ENCODE measurements at places on chromosomes 16 and 17.

DNA sequence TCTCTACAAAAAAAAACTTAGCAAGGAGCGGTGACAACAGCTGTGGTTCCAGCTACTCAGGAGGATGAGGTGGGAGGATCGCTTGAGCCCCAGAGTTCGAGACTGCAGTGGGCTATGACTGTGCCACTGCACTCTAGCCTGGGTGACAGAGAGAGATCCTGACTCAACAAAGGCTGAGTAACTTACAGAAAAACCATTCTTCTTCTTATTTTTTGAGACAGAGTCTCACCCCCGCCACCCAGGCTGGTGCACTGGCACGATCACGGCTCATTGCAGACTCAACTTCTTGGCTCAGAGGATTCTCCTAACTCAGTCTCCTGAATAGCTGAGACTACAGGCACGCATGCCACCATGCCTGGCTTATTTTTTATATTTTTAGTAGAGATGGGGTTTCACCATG is 56.0 kb downstream of the CYB5D2 start:
- no peak for DNase-seq

DNA sequence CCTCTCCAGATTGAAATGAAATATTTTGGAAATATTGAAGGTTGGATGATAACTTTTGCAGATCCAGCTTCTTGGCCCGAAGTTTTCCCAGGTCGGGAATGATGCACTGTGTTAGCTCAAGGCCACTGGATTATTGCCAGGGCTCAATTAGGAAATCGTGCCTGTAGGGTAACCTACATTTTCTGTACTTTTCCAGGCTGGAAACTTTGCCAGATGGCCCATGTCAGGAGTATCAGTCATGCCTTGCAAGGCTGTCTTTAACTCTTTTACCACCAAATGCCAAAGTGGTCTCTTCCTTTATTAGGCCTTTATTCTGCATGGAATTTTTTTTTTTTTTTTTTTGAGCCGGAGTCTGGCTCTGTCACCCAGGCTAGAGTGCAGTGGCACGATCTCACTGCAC is 8.9 kb upstream of the SEC14L1 start:
- no peak for DNase-seq

GRCh38 chr17:7479213-7480088 is at the start of gene ZBTB4:
TSS of gene ZBTB4 (minus strand) at chr17:7479631. CDS start at chr17:7466801, 12,830 bp downstream.
- peak; percentile 55 for DNase-seq

DNA sequence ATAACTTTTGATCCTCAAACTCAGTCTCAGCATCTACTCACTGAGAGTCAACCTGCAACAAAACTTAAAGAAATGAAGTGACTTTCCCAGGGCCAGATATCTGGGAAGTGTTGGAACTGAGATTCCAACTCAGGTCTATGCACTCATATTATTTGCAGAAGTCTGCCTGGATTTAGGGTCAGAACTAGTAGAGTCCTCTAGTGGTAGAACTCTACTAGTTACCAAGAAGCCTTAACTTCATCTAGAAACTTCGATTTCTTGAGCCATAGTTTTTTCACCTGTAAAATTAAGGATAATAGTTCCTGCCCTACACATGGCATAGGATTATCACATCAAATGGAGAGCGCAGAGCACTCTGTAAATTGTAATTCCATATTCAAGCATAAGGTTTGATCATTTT is 23.4 kb upstream of the KRT24 start:
- no peak for DNase-seq

GRCh38 chr17:41296846-41297245 is 5.8 kb downstream of the KRTAP29-1 start:
- peak; percentile 2 for DNase-seq

- DNase-seq, result no peak
These were observed 172.9 kb downstream of the FTO start for GRCh38 chr16:53876811-53877210.

DNA sequence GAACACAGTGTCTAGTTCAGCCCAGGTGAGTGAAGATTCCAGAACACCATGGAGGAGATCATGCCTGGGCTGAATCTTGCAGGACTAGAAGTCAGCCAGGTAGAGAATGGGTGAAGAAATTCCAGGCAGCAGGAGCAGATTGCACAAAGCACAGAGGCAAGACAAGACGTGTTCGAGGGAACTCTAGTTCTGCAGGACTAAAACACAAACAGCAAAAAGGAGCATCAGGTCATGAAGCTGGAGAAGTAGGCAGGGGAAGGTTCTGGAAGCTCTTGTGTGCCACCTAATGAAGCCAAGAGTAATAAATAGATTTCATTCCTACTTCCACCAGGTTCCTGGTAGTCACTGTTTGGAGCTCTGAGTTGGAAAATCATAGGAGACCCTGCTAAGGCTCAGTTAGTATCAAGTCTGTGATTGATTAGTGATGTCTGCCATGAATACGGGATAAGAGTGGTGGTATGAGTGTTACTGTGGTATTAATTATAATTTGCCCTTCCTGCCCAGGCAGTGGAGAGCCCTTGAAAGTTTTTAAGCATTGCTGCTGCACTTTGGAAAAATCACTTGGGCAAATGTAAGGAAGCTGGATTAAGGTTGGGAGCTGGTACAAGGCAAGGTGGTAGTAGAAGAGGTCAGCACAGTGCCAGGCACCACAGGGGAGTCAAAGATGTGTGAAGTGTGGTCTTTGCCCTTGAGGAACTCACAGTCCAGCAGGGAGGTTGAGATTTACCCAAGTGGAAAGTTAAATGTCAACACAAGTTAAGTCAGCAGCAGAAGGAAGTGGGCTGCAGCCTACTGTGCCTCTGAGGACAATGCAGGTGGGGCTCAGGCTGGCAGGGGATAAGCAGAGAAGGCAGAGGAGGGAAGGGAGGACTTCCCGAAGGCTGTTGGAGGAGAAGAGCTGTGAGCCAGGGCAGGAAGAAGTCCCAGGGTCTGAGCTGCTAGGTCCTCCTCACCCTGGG is 13.5 kb upstream of the FOXN1 start:
- DNase-seq, result no peak

DNA sequence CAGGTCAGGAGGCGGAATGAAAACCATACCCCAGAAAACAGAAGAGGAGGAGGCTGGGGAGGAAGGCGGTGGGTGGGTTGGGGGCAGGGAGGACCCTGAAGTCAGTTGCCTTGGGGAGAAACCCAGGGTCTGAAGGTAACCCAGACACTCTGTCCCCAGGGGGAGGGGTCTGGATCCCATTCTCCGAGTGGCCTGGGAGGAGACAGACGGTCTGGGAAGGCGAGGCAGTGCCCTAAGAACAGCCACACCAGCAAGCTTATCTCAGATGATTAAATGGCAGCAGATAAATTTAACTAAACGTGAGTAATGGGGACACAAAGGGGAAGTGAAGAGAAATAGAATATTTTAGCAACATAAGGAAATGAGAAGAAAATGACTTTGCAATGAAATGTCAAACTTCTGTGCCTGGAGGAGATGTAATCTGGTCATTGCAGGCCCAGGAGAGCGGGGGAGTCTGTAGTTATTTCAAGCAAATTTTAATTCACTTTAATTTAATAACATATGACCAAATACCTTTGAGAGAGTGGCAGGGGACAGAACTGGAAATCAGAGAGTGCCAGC is 21.4 kb upstream of the ZFP90 start:
- no peak for DNase-seq

GRCh38 chr17:77645072-77646045 is 313.1 kb upstream of the TNRC6C start:
- peak; percentile 6 for DNase-seq

DNA sequence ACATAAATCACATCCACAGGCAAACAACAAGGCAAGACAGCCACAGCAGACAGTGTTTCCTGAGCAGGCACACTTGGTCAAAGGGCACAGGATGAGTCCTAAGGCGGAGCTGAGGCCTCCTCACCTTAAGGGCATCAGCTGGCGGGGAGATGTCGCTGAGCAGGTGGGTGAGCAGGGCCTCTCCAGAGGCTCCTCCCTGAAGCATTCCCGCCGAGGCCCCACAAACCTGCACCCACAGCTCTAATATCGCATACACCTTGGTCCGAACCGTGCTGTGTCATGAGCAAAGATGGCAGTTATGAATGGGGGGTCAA is 29.3 kb downstream of the PELP1 start:
- DNase-seq, result no peak

DNA sequence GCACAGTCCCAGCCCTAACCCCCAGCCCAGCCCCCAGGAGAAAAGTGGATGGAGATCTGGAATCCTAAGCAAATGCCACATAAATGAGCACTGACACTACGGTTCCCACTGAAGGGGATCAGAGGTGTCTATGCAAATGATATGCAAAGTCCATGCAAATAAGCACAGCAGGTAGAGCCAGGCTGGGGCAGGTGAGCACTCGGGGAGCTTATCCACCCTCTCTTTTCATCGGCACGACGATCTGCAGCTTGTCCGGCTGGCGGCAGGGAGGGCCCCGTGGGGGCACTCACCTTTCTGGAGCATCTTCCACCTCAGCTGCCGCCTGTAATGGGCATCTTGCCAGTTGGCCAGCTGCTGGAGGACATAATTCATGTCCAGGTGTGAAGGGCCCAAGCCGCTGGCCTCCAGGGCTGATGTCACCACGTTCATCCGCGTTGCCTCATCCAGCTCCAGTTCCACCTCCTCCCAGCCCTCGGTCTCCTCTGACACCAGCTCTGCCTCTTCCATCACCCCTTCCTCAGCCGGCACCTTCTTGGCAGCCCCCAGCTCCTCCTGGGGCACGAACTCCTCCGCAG is 9.9 kb downstream of the HAP1 start:
- no peak for DNase-seq

GRCh38 chr16:30554557-30555314 is 3.4 kb downstream of the ZNF764 start:
- DNase-seq, result no peak

- DNase-seq, result no peak
These were observed 618.5 kb downstream of the KCNJ2 start for GRCh38 chr17:70787721-70788300.

GRCh38 chr17:50529849-50530248 is 2.7 kb upstream of the EPN3 start:
- no peak for DNase-seq

DNA sequence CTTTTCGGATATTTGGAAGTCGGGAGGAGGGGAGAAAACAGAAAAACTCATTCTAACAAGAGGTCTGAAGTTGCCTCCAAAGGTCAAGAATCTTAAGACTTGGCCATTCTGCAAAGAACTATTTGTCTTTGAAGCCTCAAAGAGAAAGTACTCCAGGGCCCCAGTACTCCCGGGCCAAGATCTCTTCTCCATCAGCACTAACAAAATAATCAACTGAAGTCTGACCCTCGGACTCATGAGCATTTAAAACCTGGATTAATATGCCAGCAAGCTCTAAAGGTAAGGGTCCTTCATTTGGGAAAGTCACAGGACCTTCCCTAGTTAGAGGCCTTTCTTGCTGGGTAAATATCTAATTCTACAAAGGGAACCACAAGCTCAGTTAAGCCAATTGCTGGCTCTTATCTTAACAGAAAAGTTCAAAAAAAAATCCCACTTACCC is 4.5 kb downstream of the AXIN2 start:
- no peak for DNase-seq

DNA sequence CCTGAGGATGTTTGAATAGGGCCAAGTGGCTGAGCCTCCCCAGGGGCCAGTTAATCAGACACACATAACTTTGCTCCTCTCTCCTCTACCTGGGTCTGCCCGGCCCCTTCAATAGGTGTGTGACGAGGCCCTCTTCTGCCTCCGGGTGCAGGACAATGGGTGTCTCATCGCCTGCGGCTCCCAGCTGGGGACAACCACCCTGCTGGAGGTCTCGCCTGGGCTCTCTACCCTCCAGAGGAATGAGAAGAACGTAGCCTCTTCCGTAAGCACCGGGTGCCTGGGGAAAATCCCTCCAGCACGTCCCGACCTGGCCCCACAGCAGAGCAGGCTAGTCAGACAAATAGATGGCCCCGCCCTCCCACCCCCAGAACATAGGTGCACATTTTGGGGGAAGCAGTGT is 16.1 kb upstream of the KIF19 start:
- DNase-seq, result no peak

DNA sequence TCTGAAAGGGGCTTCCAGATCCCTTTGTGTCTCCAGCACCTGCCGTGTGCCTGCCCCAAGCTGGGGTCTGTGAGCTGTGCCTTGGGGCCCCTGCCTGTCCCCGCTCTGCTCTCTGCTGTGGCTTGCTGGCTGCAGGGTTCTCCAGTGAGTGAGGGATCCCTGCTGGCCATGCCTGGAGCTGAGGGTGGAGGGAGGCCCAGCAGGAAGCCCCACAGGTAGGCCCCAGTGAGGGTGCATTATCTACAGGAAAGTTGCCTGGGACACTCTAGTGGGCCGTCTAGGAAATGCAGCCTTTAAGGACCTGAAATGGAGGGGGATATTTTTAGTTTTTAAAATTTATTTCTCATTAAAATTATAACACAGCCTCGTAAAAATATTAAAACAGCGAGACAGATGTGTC is 50.9 kb downstream of the JPH3 start:
- no peak for DNase-seq

GRCh38 chr16:72246423-72246822 is 74.5 kb upstream of the PMFBP1 start:
- DNase-seq, result no peak

- no peak for DNase-seq
These were observed 17.3 kb downstream of the RSPRY1 start for GRCh38 chr16:57203451-57203850.

GRCh38 chr16:24538756-24539294 is 541 bp upstream of the RBBP6 start:
- DNase-seq, result no peak

DNA sequence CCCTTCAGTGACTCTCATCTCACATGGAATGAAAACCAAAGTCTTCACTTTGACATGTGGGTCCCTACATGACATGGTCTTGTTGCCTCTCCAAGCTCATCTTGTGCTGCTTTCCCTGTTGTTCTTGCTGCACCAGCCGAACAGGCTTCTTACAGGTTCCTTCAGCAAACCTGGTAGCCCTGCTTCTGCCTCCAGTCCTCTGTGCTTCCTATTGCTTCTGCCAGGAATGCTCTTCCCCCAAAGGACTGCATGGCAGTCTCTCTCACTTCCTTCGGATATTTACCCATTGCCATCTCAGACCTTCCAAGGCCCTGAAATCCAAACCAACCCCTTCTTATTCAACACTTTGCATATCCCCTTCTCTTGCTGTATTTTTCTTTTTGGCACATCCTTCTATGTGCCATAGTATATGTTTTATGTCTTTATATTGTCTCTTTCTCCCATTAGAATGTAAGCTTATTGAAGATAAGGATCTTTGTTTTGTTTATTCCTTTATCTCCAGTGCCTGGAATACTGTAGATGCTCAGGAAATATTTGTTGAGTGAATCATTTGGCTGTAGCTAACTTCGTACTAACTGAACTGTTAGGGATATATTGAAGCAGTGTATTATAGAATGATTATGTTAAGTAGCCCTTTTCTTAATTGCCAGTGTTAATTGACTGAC is 57.9 kb upstream of the SLC12A3 start:
- DNase-seq, result no peak

GRCh38 chr16:4241928-4242283 is at the start of gene SRL:
TSS of gene SRL (minus strand) at chr16:4242080. CDS start at chr16:4242067, 13 bp downstream.
- no peak for DNase-seq

Measured in right lung (tissue), 10 donors.